ENCODE measurements at places on chromosomes 5 and 9. TPM values are rescaled to one million over a fixed set of nuclear protein-coding genes. Genes with fewer than 3 reads are reported as not detected.

AHRR gene
- 0.80 TPM for total RNA-seq

- DNase-seq = no peak
Observed at GRCh38 chr5:125042261-125042890, 295.9 kb upstream of the ZNF608 start.

GRCh38 chr9:134252084-134252830 lies 74.0 kb upstream of the RXRA start:
- DNase-seq = no peak

RNF38 gene
- total RNA-seq = 87.3 TPM

- DNase-seq = no peak
Observed at GRCh38 chr9:118643118-118643517, 726.1 kb downstream of the BRINP1 start.

GRCh38 chr9:2285416-2286332 lies 270.5 kb downstream of the SMARCA2 start:
- DNase-seq = no peak

DNA sequence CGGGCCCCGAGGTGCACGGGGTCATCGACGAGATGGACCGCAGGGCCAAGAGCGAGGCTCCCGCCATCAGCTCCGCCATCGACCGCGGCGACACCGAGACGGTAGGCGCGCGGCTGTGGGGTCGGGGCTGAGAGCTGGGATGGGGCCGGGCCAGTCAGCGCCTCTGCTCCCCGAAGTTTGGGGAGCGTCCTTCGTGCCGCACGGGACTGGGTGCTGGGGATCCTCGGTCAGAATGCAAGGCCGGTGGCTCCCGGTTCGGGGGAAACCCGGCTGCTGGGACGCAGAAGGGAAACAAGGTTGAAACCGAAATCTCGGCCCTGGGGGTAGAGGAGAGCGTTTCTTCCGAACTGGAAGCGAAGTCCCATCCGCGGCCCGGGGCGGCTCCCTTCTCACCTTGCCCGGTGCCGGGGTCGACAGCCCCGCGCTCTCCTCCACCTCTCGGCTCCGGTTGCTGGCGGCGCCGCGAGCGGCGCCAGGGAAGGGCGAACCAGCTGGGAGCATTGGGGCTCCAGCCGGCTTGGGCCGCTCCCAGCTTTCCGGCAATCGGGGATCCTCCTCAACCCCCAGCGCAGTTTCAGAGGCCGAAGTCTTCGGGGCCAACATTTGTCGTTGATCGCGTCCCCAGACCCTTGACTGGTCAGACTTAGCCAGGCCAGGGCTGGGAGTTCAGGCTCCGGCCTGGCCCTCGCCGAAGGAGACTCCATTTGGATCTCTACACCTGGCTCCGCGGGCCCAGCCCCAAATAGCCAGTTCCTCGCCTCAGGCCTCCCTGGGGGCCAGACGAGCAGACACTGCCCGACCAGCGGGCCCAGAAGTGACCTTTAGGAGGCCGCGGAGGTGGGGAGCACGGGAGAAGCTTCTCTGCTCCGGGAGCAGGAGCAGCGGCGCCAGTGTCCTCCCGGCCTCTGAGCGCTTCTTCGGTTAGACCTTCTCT lies 1.1 kb downstream of the LHX2 start:
- no peak for DNase-seq

DNA sequence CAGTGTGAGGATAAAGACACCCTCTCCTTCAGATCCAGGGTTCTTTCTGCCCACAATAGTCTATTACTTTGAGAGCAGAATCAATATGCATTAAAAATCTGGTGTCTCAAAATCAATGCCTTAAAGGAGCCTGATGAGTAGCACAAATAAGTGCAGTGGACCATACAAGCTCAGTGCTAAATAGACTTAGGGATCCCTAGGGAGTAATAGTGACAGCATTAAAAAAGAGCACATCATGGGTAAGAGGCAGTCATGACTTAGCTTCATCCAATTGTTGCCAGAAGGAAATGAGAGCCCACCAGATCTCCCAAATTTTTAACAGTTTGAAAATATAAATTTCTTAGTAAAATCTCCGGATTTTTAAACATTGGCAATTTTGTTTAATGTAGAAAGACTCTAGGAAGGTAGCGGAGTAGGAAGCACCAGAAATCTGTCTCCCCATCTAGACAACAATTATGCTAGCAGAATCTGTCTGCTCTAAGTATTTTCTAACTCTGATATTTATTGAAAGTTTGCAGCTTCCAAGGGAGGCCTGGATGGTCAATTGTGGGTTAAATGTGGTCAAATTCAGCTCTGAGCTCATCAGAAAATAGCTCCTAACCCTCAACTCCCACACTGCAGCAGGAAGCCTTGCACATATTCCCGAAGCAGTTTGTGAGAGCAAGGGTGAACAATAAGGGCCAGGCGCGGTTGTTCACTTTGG lies 443.9 kb downstream of the TLE1 start:
- DNase-seq = no peak

DNA sequence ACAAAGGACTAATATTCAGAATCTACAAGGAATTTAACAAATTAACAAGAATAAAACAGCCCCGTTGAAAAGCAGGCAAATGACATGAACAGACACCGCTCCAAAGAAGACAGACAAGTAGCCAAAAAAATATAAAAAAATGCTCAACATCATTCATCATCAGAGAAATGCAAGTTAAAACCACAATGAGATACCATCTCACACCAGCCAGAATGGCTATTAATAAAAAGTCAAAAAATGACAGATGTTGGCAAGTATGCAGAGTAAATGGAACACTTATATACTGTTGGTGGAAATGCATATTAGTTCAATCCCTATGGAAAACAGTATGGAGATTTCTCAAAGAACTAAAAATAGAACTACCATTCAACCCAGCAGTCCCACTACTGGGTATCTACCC lies 302.7 kb upstream of the RGMB start:
- no peak for DNase-seq

C7 gene
- total RNA-seq = not detected

- no peak for DNase-seq
Observed at GRCh38 chr5:132086277-132086794, 12.7 kb downstream of the CSF2 start.
